A549 treated with RU486 at 1 μM for 4 hours (cell line): ENCODE measurements at places on chromosomes 11 and 22. TPM values are rescaled to one million over a fixed set of nuclear protein-coding genes. Genes with fewer than 3 reads are reported as not detected.

Gene SBF2
- total RNA-seq = 11.8 to 14.0 TPM (median 13.2 TPM) in 5 replicates

Gene MMP12
- total RNA-seq = 0.08 TPM in 1 of 5 replicates, not detected in the others

Gene SPI1
- 0.09 TPM in 1 of 5 replicates, not detected in the others for total RNA-seq

Gene DCUN1D5
- 50.2 to 76.4 TPM (median 69.5 TPM) in 5 replicates for total RNA-seq

Gene IFITM2
- total RNA-seq = 56.4 to 65.7 TPM (median 61.5 TPM) in 5 replicates
